ENCODE measurements at places on chromosomes 5 and 9.

DNA sequence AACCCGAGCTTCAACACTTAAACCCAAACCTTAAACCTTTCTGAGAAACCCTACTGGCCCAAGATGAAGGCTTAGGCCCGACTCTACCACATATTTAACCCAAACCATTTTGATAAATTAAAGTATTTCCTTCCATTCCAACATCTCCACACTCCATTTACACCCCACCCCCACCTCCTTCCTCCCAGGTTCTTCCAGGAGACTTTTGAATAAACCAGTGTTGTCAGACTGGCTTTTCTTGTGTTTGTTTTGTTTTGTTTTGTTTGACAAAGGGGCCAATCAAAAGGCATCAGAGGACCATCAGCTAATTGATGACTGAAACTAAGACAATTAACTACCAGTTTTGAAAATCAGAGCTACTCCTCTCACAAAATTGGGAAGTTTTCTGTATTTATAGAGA is 4.6 kb upstream of the ZNF608 start:
- DNase-seq, result no peak

- no peak for DNase-seq
Measured at GRCh38 chr5:171444582-171444981, 25.1 kb downstream of the FGF18 start.

- DNase-seq, result peak; percentile 15
Measured at GRCh38 chr9:2461892-2462291, 159.7 kb upstream of the VLDLR start.

- no peak for DNase-seq
Measured at GRCh38 chr9:91118704-91119025, 243.1 kb downstream of the AUH start.

DNA sequence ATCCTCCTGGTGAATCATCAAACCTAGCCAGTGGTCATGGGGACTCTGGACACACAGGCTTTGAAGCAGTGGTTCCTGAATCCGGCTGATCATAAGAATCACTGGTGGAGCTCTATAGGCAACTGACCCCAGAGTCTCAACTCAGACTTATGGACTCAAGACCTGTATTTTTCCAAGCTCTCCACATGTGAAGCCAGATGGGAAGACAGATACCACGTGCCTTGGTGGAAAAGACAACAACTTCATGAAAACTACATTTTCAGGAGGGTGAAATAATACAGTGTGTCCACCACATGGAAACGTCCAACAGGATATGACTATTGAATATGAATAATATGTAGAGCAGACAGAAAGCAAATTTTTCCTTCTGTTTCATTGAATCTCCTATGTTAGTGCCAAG is 33.7 kb downstream of the GABRP start:
- DNase-seq, result no peak

DNA sequence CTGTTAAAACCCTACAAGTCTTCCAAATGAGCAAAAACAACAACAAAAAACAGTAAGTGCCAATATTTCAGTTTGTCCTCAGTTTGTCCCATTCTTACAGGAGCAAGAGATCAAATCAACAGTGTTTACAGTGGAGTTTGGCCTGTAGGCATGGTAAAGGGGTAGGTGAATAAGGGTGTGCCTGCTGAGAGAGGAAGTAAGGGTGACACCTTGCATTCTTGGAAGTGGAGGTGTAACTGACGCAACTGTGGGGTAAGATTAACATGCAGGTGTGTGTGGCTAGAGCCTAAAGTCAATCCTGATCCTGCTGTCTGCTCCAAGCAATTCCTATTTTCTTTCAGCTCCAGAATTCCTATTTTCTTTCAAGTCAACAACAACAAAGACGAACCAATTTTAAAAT is 43.4 kb downstream of the PFDN1 start:
- DNase-seq, result no peak

DNA sequence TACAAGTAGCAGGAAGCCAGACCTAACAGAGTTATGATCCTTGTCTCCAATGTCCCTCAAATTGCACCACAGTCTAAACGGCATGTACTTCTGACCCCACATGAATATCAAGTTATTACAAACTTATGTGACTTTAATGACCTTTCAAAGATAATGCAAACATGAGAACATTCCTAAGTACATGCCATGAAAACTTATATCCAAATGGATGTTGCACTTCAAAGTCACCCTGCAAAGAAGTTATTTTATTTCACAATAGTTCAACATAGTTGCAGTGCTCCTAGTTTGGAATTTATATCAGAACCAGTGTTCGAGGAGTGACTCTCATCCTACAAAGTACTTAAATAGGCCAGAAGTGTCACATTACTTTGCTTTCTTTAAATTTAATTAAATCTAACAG is 41.2 kb upstream of the ITGA1 start:
- DNase-seq, result no peak

DNA sequence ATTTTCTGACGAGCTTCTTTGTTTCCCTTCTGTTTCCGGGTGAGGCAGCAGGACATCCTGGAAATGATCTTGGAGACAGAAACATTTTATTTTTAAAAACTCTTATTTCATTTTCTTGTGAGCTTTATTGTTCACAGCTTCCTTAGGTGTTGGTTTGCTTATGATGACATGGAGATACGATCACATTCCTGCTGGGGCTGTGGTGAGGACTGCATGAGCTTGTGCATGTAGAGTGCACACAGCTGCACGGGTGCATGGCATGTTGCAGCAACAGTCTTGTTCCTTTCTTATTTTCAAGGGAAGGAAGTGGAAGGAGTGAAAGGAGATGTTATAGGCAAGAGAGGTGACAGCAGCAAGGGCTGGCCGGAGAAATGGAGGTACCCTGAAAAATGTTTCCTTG is 1.2 kb downstream of the BTNL8 start:
- DNase-seq, result no peak

DNA sequence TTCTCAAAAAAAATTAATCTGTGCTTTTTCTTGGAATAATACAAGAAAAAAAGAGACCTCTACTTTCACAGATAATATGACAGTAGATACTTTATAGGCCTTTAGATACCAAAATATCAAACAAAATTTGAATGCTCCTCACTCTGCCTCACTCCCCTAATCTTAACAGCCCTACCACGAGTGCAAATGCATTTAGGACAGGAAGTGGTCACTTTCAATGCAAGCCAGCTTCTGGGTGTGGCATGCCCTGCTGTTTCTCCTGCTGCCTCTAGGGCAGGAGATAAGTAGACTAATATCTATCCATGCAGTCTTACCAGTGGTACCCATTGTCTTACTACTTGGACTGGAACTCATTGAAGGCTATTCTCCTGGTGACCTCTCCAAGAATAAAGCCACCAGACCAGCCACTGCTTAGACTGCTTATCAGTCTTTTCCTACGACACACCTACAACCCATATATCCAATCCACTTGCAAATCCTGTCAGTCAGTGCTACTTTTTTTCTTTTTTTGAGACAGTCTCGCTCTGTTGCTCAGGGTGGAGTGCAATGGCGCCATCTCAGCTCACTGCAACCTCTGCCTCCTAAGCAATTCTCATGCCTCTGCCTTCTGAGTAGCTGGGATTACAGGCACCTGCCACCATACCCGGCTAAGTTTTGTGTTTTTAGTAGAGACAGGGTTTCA is 23.0 kb downstream of the FRRS1L start:
- DNase-seq, result no peak

- peak; percentile 96 for DNase-seq
Measured at GRCh38 chr9:127916720-127917581, at the start of gene ST6GALNAC4. ST6GALNAC4 (minus strand) TSS chr9:127917041; CDS start chr9:127916419, 622 bp downstream.

GRCh38 chr9:120383999-120384924 is 195.7 kb downstream of the CDK5RAP2 start:
- no peak for DNase-seq

- no peak for DNase-seq
Measured at GRCh38 chr5:111863801-111864200, 106.8 kb upstream of the NREP start.

DNA sequence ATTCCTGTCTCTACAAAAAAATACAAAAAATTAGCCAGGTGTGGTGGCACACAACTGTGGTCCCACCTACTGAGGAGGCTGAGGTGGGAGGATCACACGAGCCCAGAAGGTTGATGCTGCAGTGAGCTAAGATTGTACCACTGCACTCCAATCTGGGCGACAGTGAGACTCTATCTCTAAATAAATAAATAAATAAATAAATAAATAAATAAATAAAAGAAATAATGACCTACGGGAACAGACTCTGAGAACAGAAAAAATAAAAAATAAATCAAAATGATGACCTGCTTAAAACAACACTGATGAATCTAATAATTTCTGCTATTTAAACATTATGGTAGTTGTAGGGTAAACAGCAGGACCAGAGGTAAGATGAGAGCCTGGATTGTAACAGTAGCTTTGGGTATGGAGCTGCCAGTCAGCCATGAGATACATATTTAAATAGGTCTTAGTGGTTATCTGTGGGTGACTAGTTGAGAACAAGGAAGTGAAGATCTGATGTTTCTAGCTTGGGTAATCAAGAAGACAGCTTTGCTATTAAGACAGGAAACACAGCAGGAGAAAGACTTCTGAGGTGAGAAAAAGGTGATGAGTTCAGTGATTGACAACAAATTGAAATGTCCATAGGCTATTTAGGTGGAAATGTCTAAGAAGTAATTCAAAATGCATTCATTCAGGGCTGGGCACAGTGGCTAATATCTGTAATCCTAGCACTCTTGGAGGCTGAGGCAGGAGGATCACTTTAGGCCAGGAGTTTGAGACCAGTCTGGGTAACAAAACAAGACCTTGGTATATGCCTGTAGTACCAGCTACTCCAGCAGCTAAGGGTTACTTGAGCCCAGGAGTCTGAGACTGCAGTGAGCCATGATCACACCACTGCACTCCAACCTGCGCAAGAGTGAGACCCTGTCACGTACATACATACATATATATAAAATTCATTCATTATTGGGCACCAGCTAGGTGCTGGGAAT is 11.0 kb downstream of the RNF145 start:
- DNase-seq, result no peak

DNA sequence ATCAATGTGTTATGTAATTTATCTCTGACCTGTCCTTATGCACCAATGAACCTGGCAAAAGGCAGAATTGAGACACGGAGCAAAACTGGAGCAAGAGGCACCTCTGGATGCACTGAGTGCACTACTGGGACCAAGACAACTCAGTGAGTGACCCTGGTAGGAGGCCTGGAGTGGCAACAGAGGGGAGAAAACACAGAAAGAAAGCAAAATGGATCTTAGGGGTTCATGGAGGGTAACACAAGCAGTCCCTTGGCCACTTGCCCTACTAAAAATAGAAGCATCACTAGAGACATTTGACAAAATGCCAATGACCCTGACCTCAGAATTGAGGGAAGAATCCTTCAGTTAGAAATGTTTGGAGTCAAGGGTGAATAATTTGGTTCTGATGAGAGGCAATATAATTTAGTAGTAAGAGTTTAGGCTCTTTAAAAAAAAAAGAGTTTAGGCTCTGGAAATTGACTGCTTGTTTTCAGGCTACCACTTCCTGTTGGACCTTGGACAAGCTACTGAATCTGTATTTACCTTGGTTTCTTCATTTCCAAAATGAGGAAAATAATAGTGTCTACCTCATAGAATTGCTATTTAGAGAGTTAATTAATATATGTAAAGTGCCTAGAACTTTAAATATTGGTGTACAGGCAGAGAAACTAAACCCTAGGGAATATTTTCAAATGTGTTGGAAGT is 234.9 kb upstream of the TARS1 start:
- no peak for DNase-seq

GRCh38 chr5:82417776-82418607 is 139.8 kb upstream of the RPS23 start:
- DNase-seq, result no peak

- no peak for DNase-seq
Measured at GRCh38 chr5:86807046-86808031, 189.6 kb downstream of the COX7C start.

- no peak for DNase-seq
Measured at GRCh38 chr5:14502294-14502690, 79.3 kb upstream of the OTULINL start.

GRCh38 chr5:95773335-95774059 is 42.4 kb downstream of the RHOBTB3 start:
- no peak for DNase-seq

DNA sequence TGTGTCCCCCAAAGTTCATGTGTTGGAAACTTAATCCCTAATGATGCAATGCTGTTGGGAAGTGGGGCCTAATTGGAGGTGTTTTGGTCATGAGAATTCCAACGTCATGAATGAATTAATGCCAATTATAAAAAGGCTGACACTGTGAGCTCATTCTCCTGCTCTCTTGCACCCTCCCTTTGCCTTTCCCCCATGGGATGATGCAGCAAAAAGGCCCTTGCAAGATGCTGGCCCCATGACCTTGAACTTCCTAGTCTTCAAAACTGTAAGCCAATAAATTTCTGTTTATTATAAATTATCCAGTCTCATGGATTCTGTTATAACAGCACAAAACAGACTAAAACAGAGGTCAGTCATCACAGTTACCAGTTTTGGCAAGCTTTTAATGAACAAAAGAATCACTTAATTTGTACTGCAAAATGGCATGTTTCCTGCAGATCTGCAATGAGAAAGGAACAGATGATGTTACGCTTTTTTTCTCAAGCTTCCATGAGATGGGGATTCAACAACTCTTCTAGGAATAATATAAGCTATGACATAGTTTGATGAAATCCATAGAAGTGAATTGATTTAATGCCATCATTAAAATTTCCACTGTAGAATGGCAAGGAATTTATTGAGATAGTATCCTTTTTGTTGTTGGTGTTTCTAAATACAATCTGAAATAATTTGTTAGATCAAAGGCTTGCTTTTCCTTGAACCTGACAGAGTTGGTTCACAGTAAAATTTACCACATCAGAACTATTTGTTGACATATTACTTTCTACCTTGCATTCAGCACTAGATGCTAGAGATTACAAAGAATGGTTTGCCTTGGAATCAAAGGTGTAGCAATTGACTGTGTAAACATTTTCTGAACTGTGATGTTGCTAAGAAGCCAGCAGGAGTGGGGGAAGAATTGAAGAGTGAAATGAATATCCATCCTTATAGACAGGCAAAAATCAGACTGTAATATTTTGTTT is 29.3 kb upstream of the RFK start:
- no peak for DNase-seq

DNA sequence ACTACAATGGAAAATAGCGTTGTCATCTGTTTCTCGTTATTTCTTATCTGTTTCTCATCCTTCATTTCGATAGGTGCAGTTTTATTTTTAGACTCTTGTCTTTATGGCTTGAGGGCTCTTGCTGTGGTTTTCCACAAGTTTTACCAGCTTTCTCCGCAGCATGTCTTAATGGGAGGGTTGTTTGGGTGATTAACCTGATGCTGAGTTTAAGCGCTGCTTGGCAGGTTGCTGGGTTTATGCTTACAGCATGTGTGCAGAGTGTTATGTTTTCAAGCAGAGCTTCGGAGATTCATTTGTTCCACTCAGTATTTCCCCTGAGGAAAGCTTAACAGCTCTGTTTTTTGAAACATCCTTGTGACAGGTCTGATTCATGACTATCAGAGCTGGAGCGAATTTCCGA is 154.0 kb downstream of the SLC12A2 start:
- DNase-seq, result no peak

GRCh38 chr5:161847447-161847846 is 473 bp upstream of the GABRA1 start:
- DNase-seq, result no peak
